ENCODE measurements at places on chromosomes 4 and X.

GRCh38 chr4:140102421-140102820, 51.6 kb downstream of the MAML3 start:
- DNase-seq = no peak

- DNase-seq = no peak
Observed at GRCh38 chr4:117784266-117784665, 250.0 kb upstream of the NDST3 start.

DNA sequence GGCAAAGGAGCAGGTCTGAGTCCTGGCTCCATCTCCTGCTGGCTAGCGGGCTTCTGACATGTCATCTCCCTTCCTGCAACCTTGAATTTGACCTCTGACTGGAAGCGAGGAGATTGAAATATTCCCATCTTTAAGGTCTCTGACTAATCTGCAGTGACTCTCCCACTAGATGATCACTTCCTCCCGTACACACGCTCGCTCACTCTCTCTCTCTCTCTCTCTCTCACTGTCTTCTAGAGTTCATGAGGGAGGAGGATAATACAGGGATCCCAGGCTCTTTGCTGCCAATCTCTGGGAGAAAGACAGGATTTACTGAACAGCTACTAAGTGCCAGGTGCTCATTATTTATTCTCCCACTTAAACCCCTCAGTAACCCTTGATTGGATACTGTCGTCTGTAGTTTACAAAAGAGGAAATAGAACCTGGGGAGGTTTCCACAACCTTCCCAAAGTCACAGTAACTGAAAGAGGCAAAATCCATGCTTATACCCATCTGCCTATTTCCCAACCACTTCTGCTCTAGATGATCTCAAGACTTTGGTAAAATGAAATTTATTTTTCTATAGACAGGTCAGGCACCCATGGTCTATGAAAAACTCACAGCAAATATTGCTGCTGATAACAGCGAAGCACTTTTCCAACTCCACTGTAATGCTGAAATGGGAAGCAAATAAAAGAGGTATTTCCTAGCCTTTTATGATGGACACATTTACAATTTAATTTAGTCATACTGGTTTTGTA, 193.5 kb upstream of the C1QTNF7 start:
- DNase-seq = no peak

DNA sequence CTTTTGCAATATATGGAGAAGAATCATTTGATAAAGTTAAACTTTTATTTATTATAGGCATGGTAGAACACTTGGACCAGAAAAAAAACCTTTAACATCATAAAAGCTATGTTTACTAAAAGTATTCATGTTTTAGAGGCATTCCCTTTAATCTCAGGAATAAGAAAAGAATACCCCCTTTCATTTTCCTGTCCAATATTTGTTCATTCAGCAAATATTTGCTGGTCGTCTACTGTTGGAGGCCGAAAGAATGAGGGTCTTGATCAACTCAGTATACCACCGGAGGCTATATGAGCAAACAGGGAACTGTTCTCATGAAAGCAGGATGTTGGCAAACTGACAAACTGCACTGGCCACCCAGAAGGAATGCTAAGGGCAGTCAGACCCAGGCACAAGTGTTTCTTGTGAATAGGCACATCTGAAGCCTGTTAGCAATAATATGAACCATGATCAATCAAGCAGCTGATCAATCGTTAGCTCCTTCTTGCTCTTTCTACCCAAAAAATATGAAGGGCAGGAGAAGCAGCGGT, 480.8 kb upstream of the FAT1 start:
- no peak for DNase-seq
